Thyroid gland (tissue), 4 donors: ENCODE measurements at places on chromosomes 2 and 18. TPM values are rescaled to one million over a fixed set of nuclear protein-coding genes. Genes with fewer than 3 reads are reported as not detected.

WDR75 gene
- 75.2 TPM for total RNA-seq

RGPD3 gene
- total RNA-seq, result 0.67 TPM

LRRTM4 gene
- not detected for total RNA-seq

PROKR1 gene
- not detected for total RNA-seq

SLC23A3 gene
- 3.5 TPM for total RNA-seq

FBXO36 gene
- 13.7 TPM for total RNA-seq

SPATS2L gene
- total RNA-seq, result 79.7 TPM

CFAP65 gene
- under 0.01 TPM for total RNA-seq

DQX1 gene
- not detected for total RNA-seq

PTGR3 gene
- total RNA-seq, result 19.3 TPM

NEU2 gene
- not detected for total RNA-seq

GCA gene
- total RNA-seq, result 15.7 TPM

VWC2L gene
- not detected for total RNA-seq

INHA gene
- total RNA-seq, result 1.1 TPM

DUSP19 gene
- total RNA-seq, result 3.7 TPM

LINC00305 gene
- total RNA-seq, result not detected

RBM44 gene
- total RNA-seq, result 1.2 TPM

AQP12B gene
- total RNA-seq, result not detected

EPB41L3 gene
- total RNA-seq, result 27.3 TPM

POTEJ gene
- not detected for total RNA-seq

CRYGD gene
- total RNA-seq, result not detected

ACTG2 gene
- 24.4 TPM for total RNA-seq

KYNU gene
- 6.7 TPM for total RNA-seq

SFXN5 gene
- total RNA-seq, result 17.2 TPM

GPR17 gene
- not detected for total RNA-seq

RAB27B gene
- 0.40 TPM for total RNA-seq

ERFE gene
- 5.7 TPM for total RNA-seq

FOXI3 gene
- total RNA-seq, result not detected

NPPC gene
- not detected for total RNA-seq

RANBP2 gene
- 114 TPM for total RNA-seq

MAP2 gene
- total RNA-seq, result 153 TPM

ALPG gene
- not detected for total RNA-seq

IL1F10 gene
- total RNA-seq, result not detected

ITPRIPL1 gene
- 0.75 TPM for total RNA-seq
